ENCODE measurements at places on chromosomes 3 and 15.

- no peak for DNase-seq
Observed at GRCh38 chr15:101727186-101727585, 2.9 kb upstream of the TARS3 start.

DNA sequence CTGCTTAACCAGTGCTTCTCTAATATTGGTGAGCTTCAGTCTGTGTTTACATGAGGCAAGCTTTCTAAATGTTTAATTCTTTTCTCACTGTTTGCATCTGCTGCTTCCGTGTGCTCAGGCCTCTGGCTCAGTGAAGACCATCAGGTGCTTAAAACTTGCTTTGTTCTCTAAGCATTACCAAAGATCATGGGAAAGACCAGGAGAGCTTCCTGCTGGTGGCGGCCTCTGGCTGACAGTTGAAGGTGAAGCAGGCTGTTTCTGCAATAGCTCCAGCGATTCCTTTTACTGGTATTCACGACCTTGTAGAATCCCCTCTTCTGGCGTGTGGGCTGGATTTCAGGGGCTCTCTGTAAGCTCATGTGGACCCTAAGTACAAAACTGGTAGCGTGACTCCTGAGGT, 45.1 kb downstream of the EDEM1 start:
- DNase-seq: no peak

- DNase-seq: no peak
Observed at GRCh38 chr15:90660195-90660998, 56.7 kb upstream of the BLM start.

- no peak for DNase-seq
Observed at GRCh38 chr3:147620906-147621305, 211.7 kb downstream of the ZIC1 start.

- DNase-seq: no peak
Observed at GRCh38 chr3:142087676-142088075, 61.7 kb downstream of the TFDP2 start.

- no peak for DNase-seq
Observed at GRCh38 chr3:185711255-185711870, 113.5 kb downstream of the IGF2BP2 start.

GRCh38 chr3:134504132-134504531, 18.3 kb downstream of the CEP63 start:
- DNase-seq: no peak

GRCh38 chr3:138609898-138610266, 1.3 kb downstream of the FAIM start:
- DNase-seq: no peak

DNA sequence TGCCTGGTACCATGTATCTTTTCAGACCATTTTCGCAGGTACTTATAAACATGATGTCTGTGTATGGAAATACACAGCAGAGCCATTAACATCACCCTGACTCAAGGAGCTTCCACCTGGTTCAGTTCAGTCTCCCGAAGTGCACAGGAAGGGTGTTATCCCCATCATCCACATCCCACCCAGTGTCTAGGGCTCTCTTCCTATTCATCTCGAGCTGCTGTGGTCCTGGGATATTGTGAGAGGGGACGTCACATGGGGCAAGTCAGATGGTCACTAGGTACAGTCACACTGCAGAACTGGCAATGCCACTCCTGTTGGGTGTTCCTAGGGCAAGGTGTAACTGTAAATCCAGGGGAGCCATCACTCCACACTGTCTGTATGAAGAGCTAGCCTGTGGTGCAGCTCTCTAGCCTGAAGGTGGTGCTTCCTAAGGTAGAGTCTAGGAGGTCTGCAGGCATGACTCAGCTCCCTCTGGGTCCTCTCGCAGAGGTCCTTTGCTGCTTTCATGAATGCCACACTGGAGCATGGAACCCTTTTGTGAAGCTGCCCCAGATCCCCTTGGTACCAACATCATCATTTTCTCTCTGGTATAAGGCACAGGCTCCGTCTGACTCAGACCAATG, 13.9 kb downstream of the ISLR2 start:
- DNase-seq: no peak

GRCh38 chr3:63753567-63753966, 65.5 kb upstream of the C3orf49 start:
- no peak for DNase-seq

DNA sequence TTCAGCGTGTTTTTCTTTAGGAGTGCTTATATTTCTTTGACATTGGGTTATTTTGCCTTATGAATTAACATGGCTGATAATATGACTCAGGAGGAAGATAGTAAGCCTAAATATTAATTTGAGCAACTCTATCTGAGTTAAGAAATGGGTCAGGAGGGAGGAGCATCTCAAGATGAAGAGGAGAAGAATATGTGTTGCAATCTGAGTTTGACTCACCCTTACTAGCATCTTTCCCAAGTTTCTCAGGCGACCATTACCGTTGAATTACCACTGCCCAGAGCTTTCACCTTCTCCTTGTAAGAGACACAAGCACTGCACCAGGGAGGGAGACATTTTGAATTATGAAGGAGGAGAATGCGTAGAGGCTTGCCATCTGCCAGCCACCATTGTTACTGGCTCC, 138.3 kb upstream of the MYRIP start:
- DNase-seq: no peak

All from C1 segment of cervical spinal cord (tissue), 14 donors.